Activated CD4-positive, alpha-beta T cell treated with anti-CD3 and anti-CD28 coated beads, Interleukin-2, Interleukin-4, amounts not matched to agents 100 ng/mL and 50 ng/mL, durations not matched to agents 16 hours and 8 hours (primary cell): ENCODE measurements at places on chromosomes 12 and 14.

DNA sequence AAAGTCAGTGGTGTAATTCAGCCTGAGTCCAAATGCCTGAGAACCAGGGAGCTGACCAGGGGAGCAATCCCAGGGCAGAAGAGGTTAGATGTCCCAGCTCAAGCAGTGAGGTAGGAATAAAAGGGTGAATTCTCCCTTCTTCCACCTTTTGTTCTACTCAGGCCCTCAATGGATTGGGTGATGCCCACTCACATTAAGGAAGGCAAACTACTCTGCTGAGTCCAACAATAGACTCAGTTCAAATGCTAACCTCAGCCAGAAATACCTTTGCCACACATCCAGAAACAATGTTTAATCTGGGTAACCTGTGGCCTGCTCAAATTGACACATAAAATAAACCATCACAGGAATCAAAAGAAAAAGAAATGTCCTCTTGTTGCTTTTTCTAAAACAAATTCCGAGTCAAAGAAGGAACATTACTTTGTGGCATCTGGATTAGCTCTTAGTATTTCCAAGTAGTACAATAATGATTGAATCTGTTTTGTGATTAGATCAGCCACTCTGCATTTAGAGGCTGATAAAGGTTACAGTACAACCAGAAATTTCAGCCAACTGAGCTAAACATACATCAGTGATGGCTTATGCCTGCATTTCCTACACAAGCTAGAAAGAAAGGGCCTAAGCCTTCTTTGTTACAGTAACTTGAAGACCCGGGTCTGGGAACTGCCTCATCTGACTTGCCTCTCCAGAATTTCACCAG lies 43.6 kb upstream of the TRIM9 start:
- DNase-seq: no peak

DNA sequence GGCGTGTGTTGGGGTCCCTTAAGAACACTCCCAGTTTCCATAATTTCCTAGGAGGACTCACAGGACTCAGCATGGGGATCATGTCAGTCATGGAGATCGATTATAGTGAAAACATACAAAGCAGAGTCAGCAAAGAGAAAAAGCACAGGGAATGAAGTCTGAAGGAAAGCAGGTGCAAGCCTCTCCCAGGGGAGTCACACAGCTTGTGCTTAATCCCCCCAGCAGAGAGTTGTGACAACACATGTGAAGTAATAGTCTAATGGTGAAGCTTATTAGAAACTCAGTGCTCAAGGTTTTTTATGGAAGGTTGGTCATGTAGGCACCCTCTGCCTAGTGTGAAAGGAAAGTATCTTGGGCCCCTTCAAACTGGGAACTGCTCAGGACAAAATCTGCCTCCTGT lies 149.0 kb upstream of the SEL1L start:
- DNase-seq: no peak

- DNase-seq: no peak
Observed at GRCh38 chr14:49935526-49935925, 42.6 kb downstream of the ARF6 start.

DNA sequence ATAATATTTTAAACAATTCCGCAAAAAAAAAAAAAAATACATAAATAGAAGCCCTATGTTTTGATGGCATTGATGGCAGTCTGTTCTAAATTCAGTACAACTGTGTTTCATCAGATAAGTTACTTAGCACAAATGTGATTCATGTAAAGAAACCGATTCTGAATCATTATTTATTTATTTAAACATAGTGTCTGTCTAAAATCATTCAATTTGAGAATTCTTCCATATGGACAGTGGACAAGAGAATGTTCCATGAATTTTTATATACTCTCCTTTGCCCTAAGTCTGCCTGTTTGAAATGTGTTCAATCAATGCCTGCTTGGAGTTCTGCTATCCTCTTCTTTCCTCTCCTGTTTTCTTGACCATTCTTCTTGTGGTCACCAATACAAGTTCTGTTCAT lies 126.5 kb downstream of the PDE3A start:
- DNase-seq: no peak

- no peak for DNase-seq
Observed at GRCh38 chr12:19507823-19508222, 68.5 kb downstream of the AEBP2 start.

DNA sequence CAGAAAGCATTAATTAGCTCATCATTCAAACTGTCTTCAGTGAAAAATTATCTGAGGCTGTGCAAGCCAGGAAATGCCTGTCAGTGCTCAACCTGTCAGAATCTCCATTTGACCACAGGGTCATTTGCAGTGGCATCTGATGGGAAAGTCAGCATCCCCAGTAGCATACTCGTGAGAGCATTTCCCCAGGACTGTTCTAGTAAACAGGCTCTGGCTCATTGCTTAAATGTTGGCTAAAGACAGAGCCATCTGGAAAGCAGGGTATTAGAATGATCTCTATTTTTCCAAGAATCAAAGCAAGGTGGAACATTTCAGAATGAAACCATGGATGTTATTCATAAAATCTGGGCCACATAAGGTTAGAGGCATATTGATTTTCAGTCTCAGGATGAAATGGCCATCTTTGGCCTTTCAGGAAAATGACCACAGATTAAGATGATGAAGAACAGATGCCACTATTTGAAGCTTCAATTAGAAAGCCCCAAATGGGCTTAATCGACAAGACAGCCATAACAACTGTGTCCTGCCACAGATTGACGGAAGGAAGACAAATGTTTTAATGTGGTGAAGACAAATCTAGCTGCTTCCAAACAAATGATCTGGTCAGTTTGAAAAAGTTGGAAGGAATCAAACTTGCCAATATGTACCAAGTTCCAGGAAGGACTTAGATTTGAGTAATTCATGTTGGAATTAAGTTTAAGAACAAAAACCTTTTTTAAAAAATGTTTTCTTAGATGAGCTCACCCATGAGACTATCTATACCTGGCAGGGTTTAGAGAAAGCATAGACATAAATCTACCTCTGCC lies 94.0 kb upstream of the FAR2 start:
- DNase-seq: no peak
